ENCODE measurements at places on chromosomes 1 and 21.

DNA sequence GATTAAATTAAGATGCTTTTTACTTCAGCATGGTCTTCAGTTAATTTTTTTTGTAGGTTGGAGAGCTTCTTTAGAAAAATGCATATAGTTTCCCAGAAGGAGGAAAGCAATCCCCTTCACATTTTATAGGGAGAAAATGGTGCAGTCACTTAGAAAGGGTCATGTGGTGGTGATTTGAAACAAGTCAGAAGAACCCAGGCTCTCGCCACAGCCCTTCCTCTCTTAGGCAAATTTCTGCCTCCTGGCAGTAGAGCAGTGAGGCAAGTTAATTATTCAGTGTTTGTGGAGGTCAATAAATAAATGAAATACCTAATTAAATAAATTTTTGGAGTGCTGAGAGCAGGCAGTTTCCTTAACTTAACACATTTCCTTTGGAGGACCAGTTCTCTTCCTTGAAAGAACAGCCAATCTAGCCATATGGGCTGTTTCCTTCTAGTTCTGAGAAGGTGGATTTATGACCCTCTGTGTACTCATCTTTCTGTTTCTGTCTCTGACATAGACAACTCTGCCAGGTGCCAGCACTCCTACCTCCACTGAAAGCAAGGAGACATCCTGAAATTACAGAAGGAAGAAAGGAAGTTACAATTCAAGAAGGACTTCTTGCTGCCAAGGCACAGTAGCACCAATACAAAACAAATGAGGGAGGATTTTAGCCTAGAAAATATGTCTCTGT is 19.0 kb upstream of the POGZ start:
- no peak for DNase-seq

DNA sequence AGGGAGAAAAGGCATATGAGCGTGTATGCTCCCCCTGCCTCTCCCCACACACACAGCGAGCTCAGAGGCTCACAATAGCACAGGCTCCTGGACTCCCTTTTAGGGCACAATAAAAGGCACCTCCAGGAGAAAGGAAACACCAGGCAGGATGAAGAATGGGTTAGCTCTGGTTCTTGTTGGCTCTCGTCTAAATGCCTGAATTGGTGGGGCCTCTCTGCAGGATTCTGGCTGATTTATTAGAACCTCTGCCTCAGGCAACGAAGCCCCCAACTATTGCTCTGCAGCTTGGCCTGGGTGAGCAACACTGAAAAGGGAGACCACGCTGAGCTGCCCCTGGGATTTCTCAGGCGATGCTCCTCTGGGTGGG is 590.9 kb upstream of the PLXNA2 start:
- no peak for DNase-seq

GRCh38 chr1:184734980-184735379 is 19.7 kb downstream of the EDEM3 start:
- DNase-seq: no peak

GRCh38 chr1:234715252-234716014 is 105.5 kb upstream of the IRF2BP2 start:
- no peak for DNase-seq

DNA sequence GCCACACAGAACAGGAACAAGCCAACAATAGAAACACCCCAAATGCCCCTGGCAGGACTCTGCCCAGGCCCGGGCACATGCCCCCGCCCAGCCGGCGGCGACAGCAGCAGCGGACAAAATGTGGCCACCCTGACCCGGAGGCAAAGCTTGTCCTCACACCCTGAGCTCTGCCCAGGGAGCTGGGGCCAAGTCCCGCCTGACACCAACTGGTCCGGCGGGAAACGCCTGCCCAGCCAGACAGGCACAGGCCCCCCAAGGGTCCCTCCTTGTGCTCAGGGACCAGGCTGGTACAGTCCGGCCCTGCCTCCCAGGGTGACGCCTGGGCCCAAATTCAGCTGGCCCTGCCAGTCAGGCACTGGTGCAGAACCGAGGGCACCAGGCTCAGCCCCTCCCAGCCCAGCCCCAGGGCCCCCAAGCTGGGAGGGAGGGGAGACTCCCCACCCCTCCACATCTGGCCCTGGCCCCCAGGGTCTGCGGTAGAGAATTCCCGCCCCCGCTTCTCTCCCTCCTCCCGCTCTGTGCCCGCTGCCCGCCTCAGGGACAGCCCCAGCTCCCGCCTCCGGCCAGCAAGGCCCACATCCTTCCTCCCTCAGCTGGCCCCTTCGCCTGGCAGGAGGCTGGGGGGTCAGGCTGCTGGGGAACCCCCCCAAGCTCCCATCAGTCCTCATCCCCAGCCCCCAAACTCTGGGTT is 2.0 kb downstream of the AHDC1 start:
- DNase-seq: no peak

- no peak for DNase-seq
Observed at GRCh38 chr1:62232871-62233278, 38.2 kb downstream of the L1TD1 start.

- DNase-seq: no peak
Observed at GRCh38 chr1:160164121-160164520, 12.7 kb downstream of the ATP1A4 start.

- no peak for DNase-seq
Observed at GRCh38 chr21:44599264-44600029, 950 bp upstream of the KRTAP10-7 start.

DNA sequence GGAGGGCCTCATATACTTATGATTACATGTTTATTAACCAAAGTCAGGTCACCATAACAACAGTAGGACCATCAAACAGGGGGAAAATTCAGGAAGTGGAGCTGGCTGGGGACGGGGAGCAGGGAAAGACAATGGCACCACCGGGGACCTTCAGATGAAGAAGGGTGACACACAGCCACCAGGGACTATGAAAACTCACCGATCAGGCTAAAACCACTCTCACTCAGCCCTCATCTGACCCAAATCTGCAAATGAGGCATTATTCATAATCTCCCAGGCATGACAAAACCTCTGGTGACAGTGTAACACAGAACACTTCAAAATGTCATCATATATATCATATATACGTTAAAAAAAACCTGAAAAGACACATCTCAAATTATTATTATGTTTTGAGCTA is 11.2 kb downstream of the MKNK1 start:
- no peak for DNase-seq

DNA sequence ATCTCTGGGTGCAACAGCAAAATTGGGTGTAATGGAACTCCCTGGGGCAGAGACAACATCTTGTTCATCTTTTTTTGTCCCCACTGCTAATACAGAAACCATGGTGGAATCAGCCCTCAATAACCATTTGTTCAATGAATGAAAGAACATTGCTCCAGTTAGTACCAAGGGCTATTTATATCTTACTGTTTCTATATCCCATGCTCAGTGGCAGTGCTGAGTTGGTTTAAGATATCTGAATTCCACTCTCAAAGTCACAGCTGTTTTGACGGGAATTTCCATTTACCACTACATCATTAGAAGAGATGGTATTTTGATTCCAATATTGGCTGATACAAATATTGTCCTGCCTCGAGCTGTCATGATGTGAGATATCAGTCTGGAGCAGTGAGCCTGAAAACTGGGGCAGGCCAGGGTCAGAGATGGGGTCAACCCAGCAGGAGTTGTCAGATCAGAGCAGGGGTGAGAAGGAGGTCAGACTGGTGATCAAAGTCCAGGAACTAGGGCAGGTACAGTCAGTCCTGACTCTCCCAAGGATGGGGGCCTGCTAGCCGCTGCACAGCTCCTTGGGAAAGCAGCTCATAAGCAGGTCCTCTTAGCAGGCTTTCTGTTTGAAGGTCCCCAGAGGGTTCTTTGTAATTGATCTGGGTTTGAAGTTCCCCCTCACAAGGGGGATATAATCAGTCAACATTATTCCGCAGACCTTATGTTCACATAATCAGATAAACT is 5.8 kb upstream of the PHC2 start:
- DNase-seq: no peak

DNA sequence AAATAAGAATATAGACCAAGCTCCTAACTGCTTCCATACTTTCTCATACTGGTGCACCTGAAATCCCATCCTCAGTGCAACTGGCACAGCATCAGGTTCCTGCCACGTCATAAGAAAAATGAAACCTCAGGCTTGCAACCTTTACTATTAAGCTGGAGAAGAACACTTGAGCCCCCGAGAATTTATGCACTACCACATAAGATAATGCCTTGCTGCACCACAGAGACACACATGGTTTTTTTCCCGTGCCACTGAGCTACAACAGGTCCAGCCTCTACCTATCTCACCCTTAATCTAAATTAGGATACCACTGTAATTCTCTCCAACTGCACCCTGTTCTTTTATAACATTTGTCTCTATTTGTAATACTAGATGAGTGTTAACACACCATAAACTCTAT is 174.5 kb downstream of the DENND1B start:
- no peak for DNase-seq

DNA sequence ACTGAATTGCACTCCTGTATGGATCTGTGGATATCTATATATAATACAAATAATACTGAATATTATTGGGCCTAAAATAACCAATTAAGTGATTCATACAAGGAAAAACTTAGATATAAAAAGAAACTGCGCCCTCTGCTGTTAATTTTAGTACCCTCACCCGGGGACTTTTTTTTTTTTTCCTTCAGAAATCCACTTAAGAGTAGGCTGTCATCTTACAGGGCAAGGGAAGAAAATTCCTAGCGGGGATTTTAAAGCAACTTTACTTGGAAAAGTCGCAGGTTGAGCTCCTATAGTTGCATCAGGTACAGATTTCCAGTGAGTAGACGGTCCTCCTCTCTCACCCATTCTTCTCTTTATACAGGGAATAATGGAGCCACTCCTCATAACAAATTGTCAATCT is 1.3 kb downstream of the NTNG1 start:
- no peak for DNase-seq

Measured in NCI-H510A (cell line).